ENCODE measurements at places on chromosomes 6 and 20. TPM values are rescaled to one million over a fixed set of nuclear protein-coding genes. Genes with fewer than 3 reads are reported as not detected.

GRCh38 chr20:805713-806112 is 27.8 kb upstream of the FAM110A start:
- DNase-seq, result no peak

DNA sequence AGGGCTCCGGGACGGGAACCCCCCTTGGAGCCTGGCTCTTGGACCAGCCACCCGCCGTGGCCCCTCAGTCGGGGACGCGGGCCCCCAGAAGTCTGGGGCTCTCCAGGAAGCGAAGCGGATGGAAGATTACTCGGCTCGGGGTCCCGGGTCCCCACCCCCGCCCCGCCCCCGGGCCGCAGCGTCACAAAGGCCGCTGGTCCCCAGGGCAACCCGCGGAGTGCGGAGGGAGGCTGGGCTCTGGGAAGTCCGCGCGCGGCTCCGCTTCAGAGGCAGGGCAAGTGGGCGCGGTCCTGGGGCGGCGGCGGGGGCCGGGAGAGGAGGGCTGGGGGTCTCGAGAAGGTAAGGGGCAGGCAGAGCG is at the start of gene FNDC11:
Gene FNDC11, plus strand, starts transcription at position 227 of the 358 bp plus-strand sequence. CDS start 1,505 bp downstream, outside the sequence.
- DNase-seq, result no peak

- no peak for DNase-seq
Observed at GRCh38 chr6:125741336-125741735, 8.1 kb upstream of the HEY2 start.

DNA sequence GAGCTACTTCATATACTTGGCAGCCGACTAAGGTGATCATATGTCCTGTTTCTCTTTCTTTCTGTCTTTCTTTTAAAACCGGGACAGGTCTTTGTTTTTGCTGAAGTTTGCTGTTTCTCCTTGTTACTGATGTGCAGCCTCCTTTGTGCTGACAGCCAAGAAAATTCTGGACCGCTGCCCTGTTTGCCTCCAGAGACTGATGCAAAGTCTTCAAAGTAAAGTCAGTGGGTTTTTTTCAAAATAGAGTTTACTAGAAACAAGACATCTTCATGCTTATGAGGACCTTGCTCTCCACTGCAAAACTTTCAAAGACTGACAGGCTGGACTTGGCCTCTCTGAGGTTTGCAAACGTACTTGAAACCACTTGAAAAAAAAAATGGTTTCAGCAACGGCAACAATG is 510.5 kb upstream of the MAP3K7 start:
- DNase-seq, result no peak

- DNase-seq, result no peak
Observed at GRCh38 chr6:169994739-169995138, 243.3 kb downstream of the ERMARD start.

- DNase-seq, result peak; percentile 52
Observed at GRCh38 chr6:158630938-158631616, 13.5 kb downstream of the DYNLT1 start.

DNA sequence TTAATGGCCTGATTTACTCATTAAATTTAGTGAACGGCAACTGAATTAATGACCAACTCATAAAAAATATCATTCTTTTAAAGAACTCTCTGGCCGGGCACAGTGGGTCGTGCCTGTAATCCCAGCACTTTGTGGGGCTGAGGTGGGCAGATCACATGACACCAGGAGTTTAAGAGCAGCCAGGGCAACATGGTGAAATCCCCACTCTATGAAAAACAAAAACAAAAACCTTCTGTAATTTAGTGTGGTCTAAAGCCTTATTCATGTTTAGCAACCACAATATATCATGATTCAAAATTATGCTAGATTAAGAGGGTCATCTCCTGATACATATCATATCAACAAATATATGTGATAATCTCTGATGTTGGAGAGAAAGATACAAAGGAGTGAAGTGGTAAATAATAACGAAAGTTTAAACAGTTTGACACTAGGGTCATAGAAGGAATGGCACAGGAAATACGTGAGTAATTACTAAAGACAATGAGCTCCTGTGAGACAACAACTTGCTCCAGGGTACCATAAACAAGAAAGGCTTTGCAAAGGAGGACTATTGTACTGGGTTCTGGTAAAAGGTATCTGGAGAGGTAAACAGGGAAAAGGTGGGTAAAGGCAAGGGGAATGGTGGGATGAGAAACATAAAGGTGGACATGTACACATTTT is 5.7 kb downstream of the ELOVL4 start:
- no peak for DNase-seq

DNA sequence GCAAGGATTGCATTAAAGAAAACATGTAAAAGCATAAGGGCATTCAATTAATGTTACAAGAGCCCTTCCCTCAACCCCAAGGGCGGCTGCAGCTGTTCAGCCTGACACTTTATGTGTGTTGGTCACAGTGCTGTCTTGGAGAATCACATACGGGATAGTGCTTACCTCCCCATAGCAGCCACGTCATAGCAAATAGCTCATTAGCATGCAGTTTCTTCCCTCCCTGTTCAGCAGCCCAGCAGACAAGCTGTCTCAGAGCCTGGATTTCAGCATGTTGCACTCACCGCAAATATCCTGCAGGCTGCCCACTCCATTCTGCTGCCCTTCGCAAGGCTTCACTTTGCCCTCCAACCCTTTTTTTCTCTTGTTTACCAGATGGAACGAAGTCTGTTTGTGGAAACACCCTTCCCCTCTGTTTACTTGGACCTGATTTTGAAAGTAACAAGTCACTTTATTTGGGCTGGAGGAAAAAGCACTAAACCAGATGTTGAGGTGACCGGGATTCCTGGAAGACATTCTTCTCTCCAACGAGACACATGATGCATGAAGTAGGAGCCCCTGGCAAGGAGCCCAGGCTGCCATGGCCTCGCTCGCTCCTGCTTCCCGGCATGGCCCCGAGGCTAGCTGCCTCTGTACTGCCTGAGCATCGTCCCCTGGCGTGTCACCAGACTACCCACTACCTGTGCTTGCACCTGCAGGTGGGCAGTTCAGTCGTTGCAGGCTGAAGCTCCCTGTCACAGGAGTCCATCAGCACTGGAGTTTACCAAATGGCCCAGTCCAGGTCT is 151.6 kb upstream of the GMDS start:
- no peak for DNase-seq

DNA sequence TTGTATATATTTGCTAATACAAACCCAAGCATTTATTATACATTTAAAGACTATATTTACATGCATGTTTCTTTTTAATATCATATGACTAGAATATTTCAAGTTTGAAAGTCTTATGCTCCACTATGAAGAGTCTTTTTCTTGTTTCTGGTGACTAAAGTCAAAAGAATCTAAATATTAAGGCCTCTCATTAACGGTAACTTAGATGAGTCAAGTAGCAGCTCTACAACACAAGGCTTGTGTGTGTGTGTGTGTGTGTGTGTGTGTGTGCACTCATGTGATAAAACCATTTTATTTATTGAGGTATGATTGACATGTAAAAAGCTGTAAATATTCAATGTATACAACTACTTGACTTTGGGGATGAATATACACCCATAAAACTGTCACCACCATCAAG is 275.6 kb downstream of the TFAP2B start:
- DNase-seq, result no peak

GRCh38 chr6:6596529-6597328 is 8.2 kb downstream of the LY86 start:
- no peak for DNase-seq

- no peak for DNase-seq
Observed at GRCh38 chr6:125945378-125946141, 11.0 kb upstream of the HINT3 start.

DNA sequence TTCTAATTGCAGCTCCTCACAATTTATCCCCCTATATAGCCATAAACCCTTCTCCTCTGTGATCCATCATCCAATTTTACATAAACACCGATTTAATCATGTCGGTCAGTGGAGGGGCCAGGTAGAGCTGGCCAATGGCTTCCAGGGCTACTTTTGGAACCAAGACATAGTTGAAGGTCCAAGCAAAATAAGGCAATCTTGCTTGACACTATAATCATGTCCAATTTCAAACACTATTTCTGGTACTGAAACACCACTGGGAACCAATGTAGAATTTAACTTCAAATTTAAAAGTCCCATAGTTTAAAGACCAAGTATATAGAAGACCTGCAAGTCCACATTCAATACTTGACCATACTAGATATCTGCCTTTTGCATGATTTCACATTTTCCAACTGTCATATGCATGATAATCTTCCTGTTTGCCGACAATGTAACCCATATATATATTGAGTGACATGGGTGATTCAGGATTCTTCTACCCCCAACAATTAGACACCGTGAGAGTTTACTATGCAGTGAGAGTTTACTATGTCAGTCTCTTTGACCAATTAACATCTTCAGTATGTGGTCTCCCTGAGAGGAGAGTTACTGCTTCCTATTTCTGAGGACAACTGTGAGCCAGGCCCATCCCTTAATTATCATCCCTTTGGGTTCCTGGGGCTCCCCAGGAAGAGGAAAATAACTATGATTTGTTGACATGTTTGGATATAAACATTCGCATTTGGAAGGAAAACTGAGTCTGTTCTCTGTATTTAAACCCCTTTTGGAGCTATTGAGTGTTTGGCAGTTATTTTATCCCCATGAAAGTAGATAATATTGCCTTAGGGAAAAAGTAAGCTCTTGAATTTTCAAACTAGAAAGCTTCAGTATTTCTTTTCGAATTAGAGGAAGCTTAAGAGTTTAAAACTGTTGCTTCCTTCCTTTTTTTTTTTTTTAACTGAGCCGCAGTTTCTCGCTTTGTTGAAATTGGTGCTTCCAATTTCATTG is 31.8 kb downstream of the SAMD3 start:
- DNase-seq, result no peak

- no peak for DNase-seq
Observed at GRCh38 chr6:29593199-29593855, 8.4 kb downstream of the OR2H2 start.

ETV7 gene
- 5.6 TPM for total RNA-seq

SLC32A1 gene
- total RNA-seq, result not detected

TREML2 gene
- 0.32 TPM for total RNA-seq

CST2 gene
- 0.39 TPM for total RNA-seq

OR2H2 gene
- not detected for total RNA-seq

CYP39A1 gene
- 11.8 TPM for total RNA-seq
